ENCODE measurements at places on chromosomes 7 and 10.

DNA sequence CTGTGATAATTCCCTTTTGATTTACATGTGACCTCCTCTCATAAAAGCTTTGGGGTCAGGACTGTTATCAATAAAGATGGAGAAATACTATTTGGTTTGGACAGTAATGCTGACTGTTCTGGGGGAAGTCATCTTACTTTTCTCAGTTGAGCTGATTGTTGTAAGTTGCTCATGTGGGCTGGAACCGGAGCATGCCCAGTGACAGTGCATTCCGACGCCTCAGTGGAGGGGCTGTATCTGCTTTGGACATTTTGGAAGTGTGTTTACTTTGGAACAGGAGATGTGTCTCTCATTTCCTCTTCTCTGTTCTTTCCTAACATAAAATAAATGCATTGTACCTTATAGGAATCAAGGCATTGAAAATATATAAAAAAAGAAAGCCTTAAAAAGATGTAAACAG is 30.1 kb downstream of the RBM33 start:
- DNase-seq: no peak

GRCh38 chr7:52956379-52956915 is 79.0 kb upstream of the POM121L12 start:
- DNase-seq: no peak

DNA sequence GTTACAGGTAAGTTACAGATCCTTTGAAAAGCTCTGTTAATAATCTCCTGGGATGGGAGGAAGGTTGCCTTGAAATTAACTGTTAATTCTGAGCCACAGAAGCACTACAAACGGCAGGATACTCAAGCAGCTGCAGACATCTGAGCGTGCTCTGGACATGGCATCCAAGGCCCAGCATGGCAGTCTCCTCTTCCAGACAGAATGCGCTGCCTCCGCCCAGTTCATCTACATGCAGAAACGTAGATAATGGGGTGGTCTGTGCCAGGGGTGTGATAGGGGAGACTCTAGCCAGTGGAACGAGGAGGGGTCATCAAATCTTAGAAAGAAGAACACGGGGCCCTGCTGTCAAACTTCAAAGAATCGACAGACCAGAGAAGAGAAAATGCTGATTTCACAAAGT is 13.8 kb downstream of the VIPR2 start:
- DNase-seq: no peak

DNA sequence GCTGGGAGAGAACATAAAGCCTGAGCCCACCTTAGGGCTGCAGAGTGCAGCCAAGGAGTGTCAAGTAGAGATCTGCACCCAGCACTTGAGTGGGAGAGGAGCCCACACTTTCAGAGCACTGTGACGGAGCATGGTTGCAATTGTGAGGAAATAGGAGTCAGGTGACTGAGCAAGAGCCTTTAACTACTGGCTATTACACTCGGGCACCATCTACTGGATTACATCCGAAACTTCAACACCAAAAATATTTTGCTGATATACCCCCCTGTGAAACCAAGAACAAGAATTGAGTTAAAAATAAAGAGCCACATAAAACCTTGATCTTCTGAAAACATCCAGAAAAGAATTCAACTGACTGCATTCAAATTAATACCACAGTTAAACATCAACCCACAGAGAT is 657.9 kb downstream of the NXPH1 start:
- DNase-seq: no peak

GRCh38 chr10:5811387-5811821 is 1.8 kb downstream of the GDI2 start:
- DNase-seq: no peak

- no peak for DNase-seq
Observed at GRCh38 chr10:91590142-91590903, 42.5 kb downstream of the PPP1R3C start.

GRCh38 chr7:65509368-65510186 is 135.9 kb downstream of the ZNF92 start:
- DNase-seq: no peak

GRCh38 chr7:64874562-64875250 is 28.4 kb upstream of the ZNF273 start:
- DNase-seq: no peak

GRCh38 chr7:104933521-104933988 is 80.5 kb upstream of the KMT2E start:
- DNase-seq: no peak

DNA sequence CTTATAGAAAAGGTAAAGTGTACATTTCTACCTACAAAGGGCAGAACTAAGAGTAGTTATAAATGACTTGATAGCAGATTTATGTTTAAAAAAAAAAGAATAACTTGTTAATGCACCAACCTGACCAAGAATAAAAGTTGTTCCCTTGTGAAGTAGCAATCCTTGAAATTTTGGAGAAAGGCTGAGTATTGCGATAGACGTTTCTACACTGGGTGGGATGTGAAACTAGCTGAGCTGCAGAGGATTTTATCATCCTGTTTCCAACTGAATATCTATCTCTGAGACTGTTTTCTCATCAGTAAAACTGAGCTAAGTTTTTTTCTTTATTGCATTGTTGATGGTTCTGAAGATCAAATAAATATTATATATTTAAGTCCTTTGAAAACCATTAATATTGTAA is 14.6 kb downstream of the MDFIC start:
- no peak for DNase-seq

DNA sequence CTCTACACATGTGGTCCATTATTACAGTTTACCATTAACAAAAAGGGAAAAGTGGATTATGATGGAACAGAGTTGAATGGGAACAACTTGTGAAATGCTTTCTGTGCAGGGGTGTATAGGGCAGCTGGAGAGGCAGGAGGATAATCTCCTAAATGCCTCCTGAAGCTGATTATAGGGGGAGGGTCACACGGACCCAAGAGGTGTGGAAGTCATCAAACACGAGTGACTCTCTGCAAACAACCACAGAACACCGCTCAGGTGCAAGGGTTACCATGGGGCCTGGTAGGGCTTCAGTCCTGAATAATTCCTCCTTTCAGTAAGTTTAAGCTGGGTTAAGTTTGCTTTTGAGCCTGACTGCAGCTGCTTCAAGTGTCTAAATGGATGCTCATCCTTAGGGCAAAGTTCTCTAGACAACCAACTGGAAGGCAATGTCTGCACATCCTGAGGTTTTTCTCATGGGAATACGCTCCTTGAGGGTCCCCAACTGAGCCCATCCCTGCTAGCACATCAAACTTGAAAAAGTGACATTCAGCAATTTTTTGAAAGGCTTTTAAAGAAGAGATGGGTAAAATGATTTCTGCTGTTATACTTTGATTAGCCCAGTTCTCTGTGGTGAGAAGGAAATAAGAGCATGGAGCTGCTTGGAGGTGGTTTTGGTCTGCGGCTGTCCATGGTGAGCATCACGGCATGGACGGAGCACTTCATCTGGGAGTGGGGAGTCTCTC is 1.9 kb downstream of the PDE6C start:
- DNase-seq: no peak

DNA sequence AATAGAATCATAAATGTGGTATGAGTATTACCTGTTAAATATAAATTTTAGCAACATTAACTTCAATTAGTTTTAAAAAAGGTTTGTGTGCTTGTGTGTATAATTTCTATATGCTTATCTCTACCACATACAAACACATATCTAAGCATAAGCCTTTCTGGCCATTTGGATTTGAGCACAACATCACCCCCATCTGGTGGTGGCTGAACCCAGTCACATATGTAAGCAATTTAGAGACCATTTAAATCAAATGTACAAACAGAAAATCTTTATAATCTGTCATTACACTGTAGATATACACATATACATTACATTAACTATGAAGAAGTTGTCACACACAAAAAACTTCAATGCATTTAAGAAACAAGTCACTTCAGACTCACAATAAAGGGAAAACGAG is 31.7 kb downstream of the GPR22 start:
- no peak for DNase-seq

DNA sequence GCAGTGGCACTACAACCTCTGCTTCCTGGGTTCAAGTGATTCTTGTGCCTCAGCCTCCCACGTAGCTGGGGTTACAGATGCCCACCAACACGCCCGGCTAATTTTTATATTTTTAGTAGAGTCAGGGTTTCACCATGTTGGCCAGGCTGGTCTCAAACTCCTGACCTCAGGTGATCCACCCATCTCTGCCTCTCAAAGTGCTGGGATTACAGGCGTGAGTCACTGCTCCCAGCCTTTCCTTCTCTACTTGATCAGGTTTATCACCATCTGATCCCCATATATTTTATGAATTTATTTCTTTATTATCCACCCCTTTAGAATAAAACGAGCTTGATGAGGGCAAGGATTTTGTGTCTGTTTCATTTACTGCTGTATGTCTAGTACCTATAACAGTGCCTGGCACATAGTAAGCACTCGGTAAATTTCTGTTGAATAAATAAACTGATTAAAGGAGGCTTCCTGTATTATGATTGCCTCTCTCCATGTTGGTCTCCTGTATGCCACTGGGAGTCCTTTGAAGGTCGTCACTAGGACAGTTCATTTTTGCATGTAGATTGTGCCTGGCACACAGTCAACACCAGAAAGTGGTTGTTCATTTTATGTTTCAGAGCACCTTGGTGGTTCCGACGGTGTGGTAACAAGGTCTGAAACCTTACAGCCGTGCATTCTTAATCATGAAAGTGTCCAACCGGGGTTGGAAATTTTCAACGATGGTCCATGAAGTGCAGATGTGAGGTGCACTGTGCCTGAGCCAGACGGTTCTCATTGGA is 9.6 kb upstream of the EIF3A start:
- no peak for DNase-seq

DNA sequence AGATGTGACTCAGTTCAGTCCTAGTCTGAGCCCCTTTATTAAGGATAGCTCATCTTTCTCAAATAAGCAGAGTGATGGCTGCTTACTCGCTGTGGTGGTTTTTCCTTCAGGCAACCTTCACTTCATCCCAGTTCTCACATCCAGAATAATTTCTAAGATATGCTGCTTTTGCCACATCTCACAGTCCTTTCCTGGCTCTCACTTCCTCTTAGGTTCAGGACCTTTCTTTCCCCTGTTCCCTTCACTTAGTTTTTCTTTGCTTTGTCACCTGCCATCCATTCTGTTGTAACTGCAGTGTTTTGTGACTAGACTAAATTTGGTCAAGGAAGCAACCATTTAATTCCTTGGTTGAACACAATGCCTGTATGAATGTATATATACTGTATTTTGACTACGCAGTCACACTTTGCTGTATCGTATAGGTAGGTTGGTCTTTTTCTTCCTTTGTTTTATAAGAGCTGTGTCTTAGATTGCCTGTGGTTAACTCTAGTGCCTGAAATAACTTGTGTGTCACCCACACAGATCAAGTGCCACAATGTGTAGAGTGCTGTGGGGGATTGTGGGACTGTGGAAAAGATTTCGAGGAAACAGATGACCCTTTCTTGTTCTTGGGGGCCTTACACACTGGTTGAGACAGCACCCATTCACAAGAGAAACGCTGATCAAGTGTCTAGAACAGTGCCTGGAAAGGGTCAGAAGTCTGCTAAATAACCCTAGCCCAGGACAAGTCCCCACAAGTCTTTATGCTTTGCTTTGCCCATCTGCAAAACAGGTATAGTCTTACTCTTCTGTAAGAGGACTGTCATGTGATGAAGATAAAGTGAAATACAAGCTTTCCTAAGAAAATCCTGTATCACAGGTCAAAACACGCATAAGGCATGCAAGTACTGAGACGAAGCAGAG is 2.6 kb downstream of the ZNF655 start:
- no peak for DNase-seq

- DNase-seq: no peak
Observed at GRCh38 chr10:44864051-44864450, 47.1 kb upstream of the TMEM72 start.

All from activated naive CD4-positive, alpha-beta T cell (primary cell).